ENCODE measurements at places on chromosomes 4 and X.

DNA sequence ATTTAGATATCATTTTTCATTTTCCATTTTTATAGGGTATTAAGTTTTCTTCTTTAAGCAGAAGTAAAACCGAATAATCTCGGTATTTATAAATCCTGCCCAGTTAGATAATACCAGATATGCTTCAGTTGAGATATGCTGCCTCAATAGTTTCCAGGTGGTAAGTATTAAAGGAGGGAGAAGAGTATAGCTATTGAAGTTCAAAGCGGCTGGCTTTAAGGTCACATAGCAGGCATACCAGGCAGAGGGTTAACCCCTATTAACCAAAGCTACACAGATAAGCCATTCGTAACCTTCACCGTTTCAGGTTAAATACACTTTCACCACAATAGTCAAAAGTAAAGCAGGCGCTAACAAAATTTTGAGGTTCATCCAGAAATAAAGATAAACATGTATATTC, 54.2 kb downstream of the EDNRA start:
- DNase-seq = no peak

GRCh38 chr4:15291122-15291521, 136.7 kb upstream of the C1QTNF7 start:
- DNase-seq = no peak

DNA sequence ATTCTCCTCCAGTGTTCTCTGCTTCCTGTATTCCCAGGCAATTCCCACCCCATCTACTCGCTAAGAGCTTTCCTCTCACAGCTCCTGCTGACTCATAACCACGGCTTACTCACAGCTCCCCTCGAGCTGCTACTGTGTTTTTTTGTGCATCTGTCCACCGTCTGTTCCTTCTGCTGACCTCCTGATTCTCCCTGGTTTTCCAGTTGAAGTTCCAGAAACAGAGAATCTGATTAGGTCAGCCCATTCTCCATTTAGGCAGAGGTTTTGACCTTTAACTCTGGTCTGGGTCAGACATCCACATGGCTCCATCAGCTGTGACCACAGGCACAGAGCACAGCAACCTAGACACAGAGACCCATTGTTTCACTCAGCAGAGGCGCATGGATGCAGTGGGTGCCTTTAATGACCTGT, 5.5 kb upstream of the SMIM20 start:
- no peak for DNase-seq

DNA sequence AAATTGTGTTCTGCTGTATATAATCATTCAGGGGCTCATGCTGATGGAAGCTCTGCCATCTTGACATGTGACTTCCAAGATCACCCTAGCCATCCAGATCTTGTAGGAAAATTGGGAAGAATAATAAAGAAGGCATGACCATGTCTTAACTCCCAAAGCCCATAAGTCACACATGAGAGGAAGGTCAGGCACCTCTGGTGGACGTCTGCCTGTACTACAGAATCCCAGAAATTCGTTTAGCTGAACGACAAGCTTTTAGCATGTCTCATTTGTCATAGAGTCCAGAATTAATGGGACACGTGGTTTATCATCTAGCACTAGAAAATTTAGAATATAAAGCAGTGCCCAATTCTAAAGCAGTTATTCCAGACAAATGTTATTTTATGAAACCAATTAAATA, 212.7 kb downstream of the CENPC start:
- DNase-seq = no peak

GRCh38 chr4:77613267-77613666, 7.6 kb downstream of the CXCL13 start:
- no peak for DNase-seq

- DNase-seq = no peak
Measured at GRCh38 chr4:118790544-118790943, 45.4 kb downstream of the SEC24D start.

All from stimulated activated CD8-positive, alpha-beta memory T cell treated with anti-CD3 and anti-CD28 coated beads, Interleukin-15, amount 100 ng/mL, for 24 hours (primary cell).